ENCODE measurements at places on chromosomes 6 and 20.

DNA sequence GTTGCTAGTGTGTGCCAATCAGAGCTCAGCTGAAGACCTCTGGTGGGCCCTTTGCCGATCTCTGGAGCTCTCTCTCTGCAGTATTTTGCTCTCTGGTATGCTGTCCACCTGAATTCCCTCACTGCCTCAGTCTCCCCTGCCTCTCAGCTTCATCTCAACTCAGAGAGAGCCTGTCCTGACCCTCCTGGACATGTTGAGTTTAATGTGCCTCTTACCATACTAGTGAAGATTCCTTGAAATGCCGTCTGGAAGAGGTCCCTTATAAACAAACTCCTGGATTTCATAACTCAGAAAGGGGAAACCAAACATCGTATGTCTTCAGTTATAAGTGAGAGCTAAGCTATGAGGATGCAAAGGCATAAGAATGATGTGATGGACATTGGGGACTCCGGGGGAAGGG lies 231.1 kb upstream of the ZNF217 start:
- no peak for DNase-seq

GRCh38 chr6:167152862-167153261 lies 4.9 kb downstream of the GPR31 start:
- DNase-seq: no peak

DNA sequence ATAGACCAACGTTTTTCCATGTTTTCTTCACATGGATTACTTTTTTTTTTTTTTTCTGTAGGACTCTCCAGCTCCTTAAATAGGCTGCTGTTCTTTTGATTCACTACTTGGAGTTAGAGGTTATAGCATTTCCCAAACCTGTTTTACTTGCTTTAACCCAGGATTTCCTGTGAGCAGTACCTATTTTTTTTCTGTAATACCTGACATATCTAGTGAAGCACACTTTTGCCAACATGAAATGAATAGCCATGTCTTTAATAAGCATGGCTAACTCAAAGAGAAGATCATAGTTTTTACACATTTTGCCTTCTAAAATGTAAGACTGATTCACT lies 137.0 kb downstream of the FOXA2 start:
- no peak for DNase-seq

GRCh38 chr6:151091571-151091970 lies 148.2 kb upstream of the AKAP12 start:
- DNase-seq: no peak

- peak; percentile 79 for DNase-seq
Measured at GRCh38 chr20:266596-267562, 9.4 kb downstream of the DEFB132 start.

- no peak for DNase-seq
Measured at GRCh38 chr20:56429941-56430340, 17.9 kb downstream of the CASS4 start.

- peak; percentile 15 for DNase-seq
Measured at GRCh38 chr6:169215201-169215681, 38.4 kb downstream of the THBS2 start.

- DNase-seq: peak; percentile 97
Measured at GRCh38 chr6:16929809-16930208, 168.5 kb upstream of the ATXN1 start.

DNA sequence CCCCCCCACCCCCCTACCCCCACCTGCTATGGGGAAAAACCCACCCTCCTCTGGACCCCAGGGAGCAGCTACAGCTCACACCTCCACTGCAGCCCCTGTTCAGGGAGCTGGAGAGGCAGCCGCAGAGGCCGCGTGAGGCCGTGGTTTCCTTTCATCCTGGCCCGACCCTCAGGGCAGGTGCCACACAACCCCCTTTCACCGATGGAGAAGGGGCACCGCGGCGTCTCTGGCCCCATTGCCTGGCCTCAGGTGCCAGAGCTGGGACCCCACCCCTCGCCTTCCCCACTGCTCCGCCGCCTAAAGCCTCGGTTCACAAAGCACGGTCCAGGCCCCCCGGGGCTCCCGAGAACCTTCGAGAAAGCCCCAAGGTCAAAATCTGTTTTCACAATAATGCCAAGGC lies 11.8 kb upstream of the KCNQ2 start:
- no peak for DNase-seq

DNA sequence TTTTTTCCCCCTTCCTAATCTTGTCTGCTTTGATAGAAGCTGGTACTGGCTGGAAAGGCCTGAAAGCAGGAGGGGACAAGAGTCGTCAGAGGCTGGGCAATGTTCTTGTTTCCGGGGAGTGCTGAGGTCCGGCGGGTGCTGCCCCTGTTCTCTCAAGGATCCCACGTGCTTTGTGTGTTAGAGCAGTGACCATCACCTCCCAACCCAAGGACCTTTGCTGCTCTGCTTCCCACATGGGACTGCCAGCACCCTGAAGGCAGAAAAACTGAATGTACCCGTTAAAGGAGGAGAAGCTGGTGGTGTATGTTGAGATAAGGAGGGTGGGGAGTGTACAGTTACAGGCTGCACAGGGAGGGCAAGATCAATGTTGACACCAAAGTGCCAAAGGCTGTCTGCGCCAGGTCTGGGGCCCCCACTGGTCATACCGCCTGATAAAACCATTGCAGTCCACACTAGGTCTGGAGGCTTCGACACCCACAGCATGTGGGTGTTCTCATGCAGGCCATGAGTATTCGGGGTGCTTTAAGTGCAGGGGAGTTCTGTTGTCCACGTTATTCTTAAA lies 15.0 kb downstream of the C20orf173 start:
- no peak for DNase-seq

DNA sequence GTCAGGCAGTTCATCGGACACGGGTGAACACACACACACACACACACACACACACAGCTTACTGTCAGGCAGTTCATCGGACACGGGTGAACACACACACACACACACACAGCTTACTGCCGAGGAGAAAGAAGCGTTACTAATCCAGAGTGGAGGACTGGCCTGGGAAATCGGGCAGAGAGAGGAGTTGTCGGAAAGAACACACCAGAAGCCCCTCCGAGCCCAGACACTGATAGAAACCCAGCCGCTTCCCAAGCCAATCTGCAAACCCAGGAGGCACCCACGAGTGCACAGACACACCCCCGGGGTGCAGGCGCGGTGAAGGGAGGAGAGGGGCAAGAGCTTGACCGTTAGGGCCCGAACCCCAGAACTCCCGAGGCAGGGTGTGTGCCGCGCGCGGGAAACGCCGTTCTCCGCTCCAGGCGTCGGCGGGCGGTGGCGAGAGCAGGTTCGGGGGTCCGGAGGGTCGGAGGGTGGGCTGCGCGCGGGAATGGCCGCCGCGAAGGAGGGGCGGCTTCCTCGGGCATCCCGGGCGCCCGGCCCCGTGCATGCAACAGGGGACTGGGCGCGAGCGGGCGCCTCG lies 636 bp downstream of the ELOVL2 start:
- peak; percentile 24 for DNase-seq

DNA sequence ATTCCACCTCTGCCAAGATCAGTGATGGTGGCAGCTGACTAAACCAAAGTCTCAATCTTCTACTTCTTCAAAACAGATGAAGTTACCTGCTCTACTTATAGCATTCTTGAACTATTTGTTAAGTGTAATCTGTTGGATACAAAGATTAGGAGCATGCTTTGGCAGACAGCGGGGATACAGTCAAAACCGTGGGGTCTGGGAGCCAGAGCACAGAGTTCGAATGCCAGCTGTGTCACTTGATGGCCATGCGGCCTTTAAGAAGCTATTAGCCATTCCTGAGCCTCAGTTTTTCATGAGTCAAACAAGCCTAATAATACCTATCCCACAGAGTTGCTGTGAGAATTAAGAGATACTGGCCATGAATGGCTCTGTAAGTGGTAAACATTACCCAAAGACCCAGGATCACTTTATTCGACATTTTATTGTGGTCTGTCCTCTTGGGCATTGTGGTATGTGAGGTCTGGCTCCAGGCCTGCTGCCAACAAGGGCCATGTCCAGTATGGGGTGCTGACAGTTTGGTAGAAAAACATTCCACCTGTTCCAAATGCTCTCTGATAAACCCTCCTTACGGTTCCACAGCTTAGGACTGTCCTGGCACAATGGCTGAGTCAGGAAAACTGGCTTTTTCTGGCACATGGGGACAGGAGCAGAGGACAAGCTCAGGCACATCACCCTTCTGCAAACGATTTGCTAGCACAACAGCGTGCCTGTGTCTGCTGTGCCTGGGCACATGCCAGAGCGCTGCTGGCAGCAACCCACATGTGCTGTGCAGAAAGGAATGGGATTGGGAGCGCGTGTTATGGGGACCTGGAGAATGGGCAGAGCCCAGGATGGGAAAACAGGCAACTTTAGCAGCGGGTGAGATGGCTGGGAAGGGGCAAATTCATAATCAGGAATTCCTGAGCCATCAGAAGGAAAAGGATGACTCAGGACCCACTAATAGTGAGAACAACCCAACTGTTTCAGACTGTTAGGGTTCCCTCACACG lies 15.7 kb upstream of the FAM83C start:
- peak; percentile 86 for DNase-seq

All from fibroblast of skin of right biceps (primary cell).